ENCODE measurements at places on chromosomes 6 and 20.
A peak's percentile ranks its signal among the peaks of the same experiment; 100 is the strongest.

DNA sequence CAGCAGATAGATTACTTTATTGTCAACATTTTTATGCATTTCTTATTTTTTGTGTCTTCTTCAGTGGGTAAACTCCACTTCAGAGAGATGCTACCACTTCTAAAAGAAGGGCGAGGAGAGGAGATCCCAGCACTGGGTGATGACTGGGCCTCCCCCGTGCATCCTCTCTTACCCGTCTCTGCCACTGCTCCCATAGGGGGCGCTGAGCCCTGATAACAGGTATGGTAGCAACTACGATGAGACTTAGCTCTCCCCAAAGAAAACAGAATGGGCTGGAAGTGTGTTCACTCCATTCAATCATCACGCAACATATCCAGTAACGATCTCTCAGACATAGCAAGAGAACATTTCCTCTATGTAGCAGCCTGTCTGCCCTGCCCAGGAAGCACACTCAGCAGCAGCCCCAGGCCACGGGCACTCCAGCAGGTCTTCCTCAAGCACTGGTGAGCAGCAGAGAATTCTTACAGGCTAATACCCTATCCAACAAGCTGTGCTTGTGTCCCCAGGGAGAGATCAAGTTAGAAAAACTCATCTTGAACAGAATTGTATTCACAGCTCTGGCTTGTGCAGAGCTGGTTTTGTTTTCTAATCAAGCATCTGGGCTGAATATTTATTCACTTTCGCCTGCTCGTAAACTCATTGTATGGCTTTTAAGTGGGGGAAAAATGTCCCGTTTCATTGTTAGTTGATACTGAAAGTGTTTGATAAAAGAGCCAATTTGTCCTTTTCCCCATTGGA lies 533.1 kb upstream of the CDH4 start:
- no peak for DNase-seq

- peak; percentile 75 for DNase-seq
Measured at GRCh38 chr6:130365166-130366106, at the start of gene TMEM200A. Gene TMEM200A (plus strand): TSS chr6:130366017. CDS start chr6:130440423, 74,406 bp downstream.

- DNase-seq = no peak
Measured at GRCh38 chr20:2955257-2955970, 82.1 kb downstream of the PTPRA start.

- no peak for DNase-seq
Measured at GRCh38 chr6:23403460-23403859, 722.6 kb upstream of the NRSN1 start.

- DNase-seq = peak; percentile 69
Measured at GRCh38 chr6:113048741-113049140, 701.6 kb downstream of the RFPL4B start.

- DNase-seq = no peak
Measured at GRCh38 chr6:130700397-130700796, 126.8 kb upstream of the SMLR1 start.

DNA sequence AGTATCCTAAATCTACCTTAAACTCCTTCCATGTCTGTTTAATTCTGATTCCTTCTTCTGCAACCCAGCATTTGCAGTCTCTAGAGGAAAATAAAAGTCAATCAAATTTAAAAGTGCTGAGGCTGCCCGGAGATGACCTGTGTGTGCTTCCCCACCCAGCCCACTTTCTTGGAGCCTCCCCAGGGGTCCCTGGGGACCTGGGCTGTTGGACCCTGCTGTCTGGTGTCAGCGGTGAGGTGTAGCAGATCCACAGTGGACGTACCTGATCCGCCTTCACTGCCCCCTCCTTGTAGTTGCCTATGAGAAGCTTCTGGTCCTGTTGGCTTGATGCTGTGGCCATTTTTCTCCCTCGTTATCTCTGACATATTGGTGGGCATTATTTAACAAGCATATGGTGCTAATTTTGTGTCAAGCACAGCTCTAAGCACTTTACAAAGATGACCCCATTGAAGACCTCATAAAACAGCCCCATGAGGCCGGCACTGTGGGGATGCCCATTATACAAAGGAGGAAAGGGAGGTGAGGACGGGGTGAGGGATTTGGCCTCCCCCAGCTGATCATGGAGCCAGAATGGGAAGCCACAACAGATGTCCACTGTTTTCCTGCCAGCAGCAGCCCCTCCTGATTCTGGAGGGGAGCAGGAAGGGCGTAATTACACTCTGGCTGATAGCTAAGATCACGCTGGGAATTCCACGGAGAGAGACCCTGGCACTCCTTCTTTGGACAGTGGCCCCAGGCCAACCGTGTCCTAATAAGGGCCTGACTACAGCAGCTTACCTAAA lies 628.2 kb downstream of the CDH26 start:
- no peak for DNase-seq

DNA sequence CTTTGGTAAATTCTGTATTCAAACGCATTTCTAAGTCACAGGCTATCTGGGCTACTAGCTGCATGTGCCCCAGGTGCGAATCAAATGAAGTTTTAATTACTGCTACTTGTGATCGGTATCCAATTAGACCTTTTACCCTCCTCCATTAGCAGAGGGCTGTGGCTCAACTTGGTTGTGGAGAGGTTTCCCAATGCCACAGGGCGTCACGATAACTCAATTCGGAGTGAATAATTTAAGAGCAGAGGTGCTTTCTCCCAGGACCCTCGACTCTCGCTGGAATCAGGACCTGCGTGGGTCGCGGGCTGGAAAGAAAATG lies 640 bp downstream of the SAYSD1 start:
- no peak for DNase-seq

GRCh38 chr20:53824779-53825178 lies 231.1 kb upstream of the ZNF217 start:
- no peak for DNase-seq

DNA sequence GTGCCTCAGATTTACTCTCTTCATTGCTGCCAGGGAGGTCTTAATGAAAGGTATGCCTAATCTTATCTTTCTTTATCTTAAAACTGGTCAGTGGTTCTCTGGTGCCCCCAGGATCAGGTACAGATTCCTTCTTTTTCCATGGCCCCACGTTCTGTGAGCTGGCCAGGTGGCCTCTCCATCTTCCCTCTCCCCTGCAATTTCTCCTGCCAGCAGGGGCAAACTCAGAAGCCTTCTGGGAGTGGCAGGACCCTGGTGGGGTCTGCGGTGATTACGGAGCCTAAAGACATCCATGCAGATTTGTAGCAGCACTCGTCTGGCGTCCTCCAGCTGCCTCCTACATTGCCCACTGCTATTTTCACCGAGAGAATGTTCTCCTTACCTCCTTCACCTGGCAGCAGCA lies 95.8 kb downstream of the CCDC170 start:
- no peak for DNase-seq

- no peak for DNase-seq
Measured at GRCh38 chr6:139891471-139891870, 517.0 kb upstream of the CITED2 start.

- DNase-seq = no peak
Measured at GRCh38 chr6:6820641-6821238, 232.2 kb downstream of the LY86 start.

DNA sequence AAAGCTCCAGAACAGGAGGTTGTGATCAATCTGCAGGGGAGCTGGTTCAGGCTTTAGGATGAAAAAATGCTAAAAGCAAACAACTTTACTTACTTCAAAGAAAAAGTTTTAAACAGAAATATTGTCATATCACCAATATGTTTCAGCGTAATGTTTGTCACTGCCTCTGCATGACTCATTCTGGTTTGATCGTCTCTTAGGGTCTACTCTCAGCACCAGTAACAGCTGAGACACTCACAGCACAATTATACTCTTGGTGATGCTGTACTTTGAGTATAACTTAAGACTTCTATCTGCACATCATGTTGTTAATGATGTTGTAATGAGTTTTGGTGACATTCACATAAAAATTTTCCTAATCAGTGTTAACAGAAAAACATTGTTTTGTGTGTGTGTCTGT lies 665.4 kb downstream of the EPM2A start:
- no peak for DNase-seq

- DNase-seq = peak; percentile 36
Measured at GRCh38 chr20:59515013-59515905, 89.1 kb upstream of the PHACTR3 start.

DNA sequence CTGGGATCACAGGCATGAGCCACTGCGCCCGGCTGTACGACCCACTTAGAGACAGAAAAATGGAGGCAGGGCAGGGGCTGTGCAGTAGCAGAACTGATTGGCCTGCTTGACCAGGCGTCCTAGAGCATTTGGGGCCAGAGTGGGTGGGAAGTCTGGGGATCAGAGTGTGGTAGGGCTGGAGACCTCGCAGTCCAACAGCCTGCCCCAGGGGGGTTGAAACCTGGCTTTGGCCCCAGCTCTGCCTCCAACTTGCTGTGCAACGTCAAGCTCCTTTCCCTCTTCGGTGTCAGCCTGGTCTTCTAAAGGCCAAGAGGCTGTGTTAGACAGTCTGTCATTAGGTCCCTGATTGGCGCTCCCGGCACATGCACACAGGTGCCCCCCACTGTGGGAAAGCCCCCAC lies 15.3 kb upstream of the SPDEF start:
- peak; percentile 17 for DNase-seq

GRCh38 chr6:149237464-149237863 lies 80.0 kb upstream of the TAB2 start:
- DNase-seq = no peak

- DNase-seq = peak; percentile 82
Measured at GRCh38 chr6:12009876-12010634, 2.1 kb upstream of the HIVEP1 start.

DNA sequence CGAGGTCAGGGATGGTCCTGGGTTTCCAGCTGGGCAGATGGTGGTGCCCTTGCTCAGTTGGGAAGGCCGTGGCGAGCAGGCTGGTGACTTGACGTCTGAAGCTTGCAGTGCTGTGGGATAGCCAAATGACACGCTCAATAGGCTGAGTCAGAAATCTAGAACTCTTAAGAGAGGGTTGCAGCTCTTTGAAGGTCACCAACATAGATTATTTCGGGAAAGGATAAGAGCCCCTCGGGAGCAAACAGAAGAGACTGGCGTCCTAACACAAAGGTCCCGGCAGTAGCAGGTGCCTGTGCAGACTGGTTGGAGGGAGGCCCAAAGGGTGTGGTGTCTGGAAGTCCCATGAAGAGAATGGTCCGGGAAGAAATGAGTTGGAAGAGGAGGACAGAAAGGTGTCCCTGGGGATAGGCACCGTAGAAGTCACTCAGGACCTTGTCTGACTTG lies 18.4 kb downstream of the PKIG start:
- DNase-seq = peak; percentile 41

- DNase-seq = no peak
Measured at GRCh38 chr6:48505621-48506020, 394.6 kb upstream of the PTCHD4 start.

GRCh38 chr20:33280000-33280680 lies 2.9 kb upstream of the BPIFB1 start:
- DNase-seq = no peak

DNA sequence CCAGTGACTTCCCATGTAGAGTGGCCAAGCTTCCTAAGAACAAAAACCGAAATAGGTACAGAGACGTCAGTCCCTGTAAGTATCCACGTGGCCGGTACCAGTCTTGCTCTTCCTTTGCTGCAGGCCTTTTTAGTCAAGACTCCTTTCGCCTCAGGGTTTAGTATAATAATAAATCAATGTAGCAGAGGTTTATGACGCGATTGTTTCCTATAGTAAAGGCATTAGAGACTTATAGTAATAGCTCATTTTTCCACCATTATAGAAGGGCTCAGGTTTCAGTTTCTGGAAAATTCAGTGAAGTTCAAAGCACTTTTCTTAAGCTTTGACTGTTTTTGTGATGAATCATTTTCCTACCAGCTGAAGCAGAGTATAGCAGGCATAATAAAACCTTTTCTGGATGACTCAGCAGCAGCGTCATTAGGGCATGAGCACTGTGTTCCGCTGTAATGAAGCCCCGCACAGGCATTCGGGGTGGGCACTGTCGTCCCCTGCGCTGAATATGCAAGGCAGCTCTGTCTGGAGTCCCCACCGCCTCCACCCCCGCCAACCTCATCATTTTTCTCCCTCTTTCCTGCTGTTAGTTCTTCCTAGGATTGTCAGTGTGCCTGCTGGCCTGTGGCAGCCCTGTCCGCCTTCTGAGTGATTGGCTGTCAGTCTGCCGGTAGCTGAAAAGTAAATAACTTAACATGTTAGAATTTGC lies 51.3 kb downstream of the PTPN1 start:
- peak; percentile 94 for DNase-seq

All from fibroblast of the aortic adventitia (primary cell).